ENCODE measurements at places on chromosomes 11 and 22.

DNA sequence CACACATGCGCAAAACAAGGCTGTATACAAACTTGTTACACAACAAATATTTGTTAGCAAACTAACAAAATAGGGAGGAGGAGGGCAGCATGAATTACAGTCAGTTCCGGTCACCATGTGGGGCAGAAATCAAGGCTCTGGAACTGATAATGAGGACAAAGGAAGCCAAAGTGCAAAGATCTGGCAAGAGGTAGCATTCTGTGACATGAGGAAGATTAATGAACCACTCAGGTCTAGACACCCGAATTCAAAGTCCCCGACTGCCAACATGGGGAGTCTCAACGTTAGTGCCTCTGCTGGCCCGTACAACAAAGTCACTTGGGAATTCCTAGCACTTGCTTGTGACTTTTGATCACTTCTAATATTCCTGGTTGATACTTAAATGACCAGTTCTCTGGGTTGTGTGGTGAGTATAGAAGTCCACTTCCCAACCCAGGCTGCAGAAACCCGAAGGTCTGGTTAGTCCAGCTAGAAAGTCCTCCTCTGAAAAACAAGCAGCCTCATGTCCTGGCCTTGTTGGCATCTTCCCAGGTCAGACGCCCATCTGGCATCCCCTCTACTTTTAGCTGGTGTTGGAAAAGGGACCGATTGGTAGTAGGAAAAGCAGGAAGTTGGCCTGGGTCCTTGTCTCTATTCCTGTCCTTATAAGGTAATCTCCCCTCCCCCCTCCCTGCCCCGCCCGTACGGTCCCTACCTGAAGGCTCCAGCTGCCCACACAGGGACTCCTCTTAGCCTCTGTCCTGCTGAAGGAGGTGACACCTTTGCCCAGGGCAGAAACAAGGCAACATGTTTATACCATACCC is 1.6 kb downstream of the SUN2 start:
- peak; percentile 85 for DNase-seq

GRCh38 chr11:19267567-19267966 is 26.8 kb upstream of the E2F8 start:
- DNase-seq = no peak

GRCh38 chr11:10978198-10978597 is 120.3 kb upstream of the ZBED5 start:
- DNase-seq = no peak

DNA sequence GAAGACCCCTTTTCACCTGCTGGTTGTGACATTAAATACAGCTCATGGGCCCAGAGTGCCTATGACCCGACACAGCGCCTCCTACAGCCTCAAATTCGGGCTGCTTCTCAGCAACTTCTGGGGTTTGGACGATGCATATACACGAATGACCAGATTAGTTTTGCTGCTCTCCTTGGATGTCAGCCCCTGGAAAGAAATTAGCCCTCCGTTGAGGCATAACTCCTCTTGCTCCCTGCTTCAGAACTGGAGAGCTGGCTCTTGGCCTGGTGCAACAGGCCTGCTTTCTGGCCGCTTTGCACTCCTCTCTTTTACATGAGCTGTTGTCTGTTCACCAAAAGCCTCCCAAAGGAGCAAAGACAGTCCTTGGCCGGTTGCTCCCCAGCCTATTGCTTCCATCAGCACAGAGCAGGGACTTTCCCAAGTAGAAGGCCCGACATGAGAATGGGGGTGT is 3.3 kb downstream of the TECTA start:
- DNase-seq = no peak

DNA sequence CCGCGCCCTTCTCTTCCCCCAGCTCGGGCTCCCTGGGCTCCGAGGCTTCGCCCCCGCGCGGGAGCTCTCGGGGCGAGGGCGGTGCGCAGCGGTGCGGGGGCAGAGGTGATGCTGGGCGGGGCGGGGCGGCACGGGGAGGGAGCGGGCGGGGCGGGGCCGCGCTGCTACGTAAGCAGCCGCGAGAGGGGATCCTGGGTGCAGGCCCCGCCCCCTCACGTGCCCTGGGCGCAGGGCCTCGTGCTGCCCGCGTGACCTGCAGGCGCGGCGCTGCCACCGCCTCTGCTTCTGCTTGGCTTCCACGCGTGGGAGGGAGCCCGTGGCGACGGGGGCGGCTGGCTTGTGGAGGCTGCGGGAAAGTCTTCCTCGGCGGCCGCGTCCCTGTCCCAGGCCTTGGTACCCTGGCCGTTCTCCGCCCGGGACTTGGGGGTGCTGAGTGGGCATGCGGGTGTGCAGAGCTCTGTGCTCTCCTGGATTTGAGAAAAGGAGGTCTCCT is 132.6 kb upstream of the HSD17B12 start:
- peak; percentile 33 for DNase-seq

DNA sequence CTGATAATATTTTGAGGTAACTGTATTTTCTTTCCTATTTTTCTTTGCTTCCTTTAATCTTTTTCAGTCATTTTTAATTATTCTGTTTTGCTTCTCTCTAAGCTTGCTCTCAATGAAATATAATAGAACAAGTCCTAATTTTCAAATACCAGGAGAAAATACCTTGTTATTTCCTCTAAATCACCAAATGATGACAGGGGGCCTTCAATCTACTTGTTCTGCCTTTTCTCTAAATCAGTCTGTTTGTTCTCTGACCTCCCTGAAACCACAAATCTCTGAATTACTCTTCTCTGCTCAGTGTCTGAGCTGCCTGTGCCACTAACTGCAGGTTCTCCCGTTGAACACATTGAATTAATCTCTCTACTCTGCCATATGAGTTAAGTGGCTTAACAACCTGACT is 286.2 kb downstream of the C11orf87 start:
- no peak for DNase-seq

DNA sequence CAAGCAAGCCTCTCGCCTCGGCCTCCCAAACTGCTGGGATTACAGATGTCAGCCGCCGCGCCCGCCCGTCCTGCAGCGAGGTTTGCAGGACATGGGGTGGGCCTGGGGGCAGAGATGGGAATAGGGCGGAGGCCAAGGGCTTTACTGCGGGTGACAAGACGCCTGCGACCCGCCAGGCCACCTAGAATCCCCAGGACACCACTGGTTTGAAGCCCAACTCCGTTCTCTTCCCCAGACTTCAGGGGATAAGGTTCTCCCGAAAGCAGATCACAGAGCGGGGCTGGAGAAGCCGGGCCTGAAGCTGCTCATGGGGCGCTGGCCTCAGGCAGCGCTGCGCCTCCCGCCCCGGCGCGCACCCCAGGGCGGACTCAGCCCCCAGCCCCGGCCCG is 354 bp downstream of the POLR2L start:
- DNase-seq = no peak

- DNase-seq = no peak
These were observed 11.2 kb downstream of the MAJIN start for GRCh38 chr11:64960719-64961118.

GRCh38 chr11:12329797-12330196 is 47.6 kb upstream of the PARVA start:
- no peak for DNase-seq

GRCh38 chr11:92300876-92301275 is 76.3 kb downstream of the FAT3 start:
- DNase-seq = no peak

DNA sequence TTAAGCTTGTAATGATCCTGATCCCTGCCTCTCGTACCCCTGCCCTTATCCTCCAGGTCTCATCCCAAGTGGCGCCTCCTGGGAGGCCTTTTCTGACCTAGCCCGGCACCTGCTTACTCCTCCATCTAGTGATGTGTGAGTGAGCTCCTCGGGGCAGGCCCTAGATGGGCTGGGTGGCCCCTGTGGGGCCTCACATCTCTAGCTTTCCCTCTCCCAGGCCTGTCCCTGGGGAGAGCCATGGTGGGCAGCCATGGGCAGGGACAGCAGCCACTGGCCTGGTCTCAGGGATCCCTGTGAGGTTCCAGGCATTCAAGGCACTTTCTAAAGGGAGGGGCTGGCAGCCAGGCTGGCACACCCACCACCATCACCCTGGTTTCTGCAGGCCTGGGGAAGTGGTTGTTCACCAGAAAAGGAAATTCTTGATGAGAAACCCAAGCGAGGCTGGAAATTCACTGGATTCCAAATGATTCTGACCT is 27.9 kb downstream of the GNAZ start:
- DNase-seq = no peak

GRCh38 chr11:34053161-34053686 is 1.7 kb downstream of the CAPRIN1 start:
- DNase-seq = peak; percentile 78

GRCh38 chr11:45936511-45937054 is 14.1 kb downstream of the LARGE2 start:
- no peak for DNase-seq

DNA sequence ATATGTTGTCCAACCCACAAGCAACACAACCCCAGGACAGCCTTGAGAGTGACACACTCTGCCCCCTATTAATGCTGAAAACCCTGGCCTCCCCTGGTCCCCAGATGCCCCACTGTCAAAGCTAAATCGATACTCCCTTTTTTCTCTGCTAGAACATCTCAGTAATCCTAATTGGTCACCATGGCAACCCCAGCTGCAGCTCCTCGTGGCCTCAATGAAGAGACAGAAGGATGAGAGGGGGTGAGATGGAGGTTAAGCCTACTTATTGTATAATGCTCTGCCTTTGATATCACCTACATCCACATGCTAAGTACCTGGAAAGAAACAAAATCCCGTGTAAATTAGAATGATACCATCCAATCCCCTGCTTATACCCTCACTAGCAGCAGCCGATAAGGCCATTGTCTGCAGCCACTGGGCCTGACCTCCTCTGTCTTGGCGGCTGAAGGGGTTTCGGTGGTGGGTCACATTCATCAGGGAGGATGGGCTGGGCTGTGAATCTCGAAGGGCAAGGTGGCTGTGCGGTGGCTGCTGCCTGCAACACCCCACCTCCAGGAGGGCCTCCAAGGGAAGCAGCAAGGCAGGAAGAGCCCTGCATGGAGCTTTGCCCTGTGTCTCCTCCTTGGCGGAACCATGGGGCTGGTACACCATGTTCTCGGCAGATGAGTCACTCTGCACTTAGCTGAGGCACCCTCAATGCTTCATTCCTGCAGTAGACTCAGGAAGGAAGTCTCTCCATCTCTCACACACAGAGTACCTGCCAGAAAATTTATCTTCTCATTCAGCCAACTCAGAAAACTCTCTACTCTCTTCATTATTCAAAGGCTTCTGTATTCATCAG is 399.5 kb downstream of the BUD13 start:
- DNase-seq = no peak

- no peak for DNase-seq
These were observed 45.1 kb downstream of the C11orf96 start for GRCh38 chr11:43987384-43988039.

DNA sequence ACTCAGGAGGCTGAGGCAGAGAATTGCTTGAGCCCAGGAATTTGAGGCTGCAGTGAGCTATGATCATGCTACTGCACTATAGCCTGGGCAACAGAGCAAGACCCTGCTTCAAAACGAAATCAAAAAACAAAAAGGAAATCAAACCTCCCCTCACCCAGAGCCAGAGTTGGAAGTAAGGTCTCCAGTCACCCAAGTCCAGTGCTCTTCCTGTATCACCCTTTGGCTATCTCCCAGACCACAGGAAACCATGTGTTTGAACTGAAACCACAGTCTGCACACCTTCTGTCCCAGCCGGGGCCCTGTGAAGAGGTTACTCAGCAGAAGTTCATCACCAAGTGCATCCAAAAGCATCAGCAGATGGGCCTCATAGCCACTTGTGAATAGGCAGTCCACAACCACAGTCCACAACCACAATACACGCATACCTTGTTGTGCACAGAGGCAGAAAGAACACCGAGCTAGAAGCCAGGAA is 4.6 kb downstream of the MYH9 start:
- DNase-seq = no peak

- DNase-seq = no peak
These were observed 3.4 kb upstream of the SIDT2 start for GRCh38 chr11:117175104-117175503.
